ENCODE measurements at places on chromosomes 13 and 19.

DNA sequence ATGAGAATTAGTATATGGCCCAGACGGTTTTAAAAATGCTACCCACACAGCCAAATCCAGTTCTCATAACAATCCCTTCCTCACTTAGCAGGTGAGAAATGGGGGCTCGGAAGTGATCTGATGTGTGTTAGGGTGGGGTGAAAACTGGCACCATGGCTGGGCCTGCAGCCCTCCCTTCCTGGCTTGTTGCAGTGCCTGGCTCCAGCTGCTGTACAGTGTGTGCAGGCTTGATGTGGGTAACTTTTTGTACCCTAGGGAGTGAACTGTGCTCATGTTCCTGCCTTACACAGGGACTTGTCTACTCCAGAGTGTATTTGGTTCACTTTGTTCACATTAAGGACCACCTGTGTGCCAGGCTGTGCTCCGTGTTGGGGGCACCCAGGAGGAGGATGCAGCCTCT, 177.2 kb downstream of the LMO7 start:
- H3K4me1 ChIP-seq: no peaks in the 10 kb centered on the region
- H3K36me3 ChIP-seq: no peaks in the 10 kb centered on the region
- H3K4me3 ChIP-seq: no peak overlapping the region
- no peak for DNase-seq
- H3K27ac ChIP-seq: no peak overlapping the region

DNA sequence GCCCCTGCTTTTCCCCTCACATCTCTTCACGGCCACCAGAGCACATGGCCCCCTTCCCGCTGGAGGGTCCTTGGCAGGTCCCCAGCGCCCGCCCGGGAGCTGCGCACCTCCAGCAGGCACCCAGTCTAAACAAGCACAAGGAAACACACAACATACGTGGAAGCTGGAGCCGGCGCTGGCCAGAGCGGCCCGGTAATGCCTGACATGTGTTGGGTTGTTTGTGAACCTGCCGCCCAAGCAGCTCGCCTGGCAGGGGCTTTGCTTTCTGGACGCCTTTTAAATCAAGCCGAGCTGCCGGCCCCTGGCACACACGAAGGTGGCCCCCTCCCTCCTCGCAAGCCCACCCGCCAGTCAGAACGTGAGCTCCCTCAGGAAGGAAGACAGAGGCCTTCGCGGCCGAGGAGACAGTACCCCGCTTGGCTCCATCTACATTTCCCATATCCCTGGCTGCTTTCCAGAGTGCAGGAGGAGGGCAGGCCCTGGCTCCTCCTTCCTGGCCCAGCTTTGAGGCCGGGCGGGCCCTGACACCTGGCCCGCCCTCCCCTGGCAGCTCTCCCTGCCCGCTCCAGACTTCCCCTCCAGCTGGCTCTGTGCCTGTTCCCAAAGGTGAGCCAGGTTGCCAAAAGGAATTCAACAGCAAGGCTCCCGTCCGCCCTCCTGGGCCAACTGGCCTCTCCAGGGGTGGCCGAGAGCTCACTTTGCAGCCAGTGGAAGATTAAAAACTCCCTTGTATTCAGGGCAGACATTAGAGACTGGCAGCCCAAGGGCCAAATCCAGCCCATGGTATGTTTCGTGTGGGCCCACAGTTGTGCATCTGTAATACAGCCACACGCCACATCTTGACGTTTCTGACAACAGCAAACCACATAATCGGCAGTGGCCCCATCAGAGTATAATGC, 28.7 kb downstream of the COMP start:
- H3K27me3 ChIP-seq: no peaks in the 10 kb centered on the region
- no peaks in the 10 kb centered on the region for H3K36me3 ChIP-seq
- DNase-seq: peak; percentile 68
- H3K4me3 ChIP-seq: no peak overlapping the region
- peaks cover 8% of the 10 kb centered on the region for H3K4me1 ChIP-seq
- H3K27ac ChIP-seq: no peak overlapping the region

DNA sequence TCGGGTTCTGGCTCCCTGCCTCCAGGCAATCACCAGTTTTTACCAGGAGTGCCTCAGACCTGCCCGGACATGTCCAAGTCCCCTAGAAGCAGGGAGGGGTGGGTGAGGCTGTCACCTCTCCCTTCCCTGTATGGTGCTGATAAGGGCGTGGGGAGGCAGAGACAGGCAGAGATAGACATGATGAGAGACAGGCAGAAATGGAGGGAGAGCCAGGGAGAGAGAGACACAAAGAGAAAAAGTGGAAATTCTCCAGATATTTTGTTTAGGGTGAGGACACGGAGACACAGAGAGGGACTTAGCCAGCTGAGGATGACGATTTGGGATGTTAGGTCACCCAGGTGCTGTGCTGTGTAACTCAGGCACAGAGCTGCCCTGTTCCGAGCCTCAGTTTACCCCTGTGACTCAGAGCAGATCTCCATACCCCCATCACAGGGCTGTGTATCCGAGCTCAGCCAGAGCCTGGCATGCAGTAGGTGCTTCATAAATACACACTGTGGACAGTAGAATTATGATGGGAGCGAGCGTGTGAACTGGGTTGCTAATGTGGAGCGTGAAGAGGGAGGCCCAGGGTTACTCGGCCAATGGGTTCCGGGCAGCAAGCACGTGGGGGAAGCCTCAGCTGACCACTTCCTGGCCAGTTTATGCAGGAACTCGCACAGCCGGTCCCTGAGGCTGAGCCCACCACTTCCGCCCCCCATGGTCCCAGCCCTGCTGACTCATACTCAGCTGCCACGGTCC, 11.9 kb upstream of the GDF15 start:
- DNase-seq: peak; percentile 80
- H3K27me3 ChIP-seq: no peaks in the 10 kb centered on the region
- H3K4me1 ChIP-seq: peaks cover 33% of the 10 kb centered on the region
- H3K4me3 ChIP-seq: peak overlapping the region; percentile 21
- H3K27ac ChIP-seq: peak overlapping the region; percentile 90

- H3K4me3 ChIP-seq: no peak overlapping the region
- no peaks in the 10 kb centered on the region for H3K27me3 ChIP-seq
- H3K27ac ChIP-seq: no peak overlapping the region
- H3K36me3 ChIP-seq: no peaks in the 10 kb centered on the region
- peak; percentile 43 for DNase-seq
Measured at GRCh38 chr19:41233748-41234240, 14.8 kb downstream of the AXL start.

- DNase-seq: no peak
- no peak overlapping the region for H3K27ac ChIP-seq
- H3K36me3 ChIP-seq: no peaks in the 10 kb centered on the region
- H3K4me3 ChIP-seq: no peak overlapping the region
- H3K4me1 ChIP-seq: no peaks in the 10 kb centered on the region
Measured at GRCh38 chr19:2372076-2372612, 12.1 kb downstream of the TMPRSS9 start.

DNA sequence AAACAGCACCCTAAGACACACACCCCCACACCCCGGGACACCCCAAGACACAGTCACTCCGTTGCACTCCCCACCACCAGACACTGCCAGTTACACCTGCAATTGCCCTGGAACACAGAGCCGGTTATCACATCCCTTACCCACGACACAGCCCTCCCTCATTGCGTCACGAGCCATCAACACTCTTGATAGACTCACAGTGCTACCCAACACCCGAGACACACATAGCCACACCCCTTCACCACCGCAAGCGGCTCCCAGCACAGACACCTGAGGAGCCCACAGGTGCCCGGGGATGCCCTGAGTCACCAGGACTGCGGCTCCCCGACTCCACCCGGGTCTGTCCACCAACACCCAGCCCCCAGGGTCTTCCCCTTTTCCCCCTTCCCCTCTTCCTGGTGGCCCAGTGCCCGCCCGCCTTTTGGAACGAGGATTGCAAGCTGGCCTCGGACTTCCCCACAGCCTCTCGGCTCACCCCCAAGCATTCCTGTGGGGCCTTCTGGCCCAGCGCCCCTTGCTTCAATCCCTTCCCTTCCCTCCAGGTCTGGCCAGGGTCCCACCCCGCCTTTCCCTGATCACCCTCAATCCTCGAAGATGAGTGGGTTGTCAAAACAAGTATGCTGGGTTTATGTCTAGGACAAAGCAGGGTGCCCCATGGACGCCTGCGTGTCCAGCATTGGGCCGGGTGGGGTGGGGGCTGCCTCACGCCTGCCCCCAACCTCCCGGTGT, 1.7 kb upstream of the PTGER1 start:
- H3K4me3 ChIP-seq: no peak overlapping the region
- no peak overlapping the region for H3K27ac ChIP-seq
- no peaks in the 10 kb centered on the region for H3K4me1 ChIP-seq
- H3K36me3 ChIP-seq: peaks cover 7% of the 10 kb centered on the region

All from common myeloid progenitor, CD34-positive (primary cell).